ENCODE measurements at places on chromosomes 16 and 17.

- DNase-seq: no peak
Observed at GRCh38 chr16:65675161-65675560, 553.3 kb upstream of the CDH11 start.

DNA sequence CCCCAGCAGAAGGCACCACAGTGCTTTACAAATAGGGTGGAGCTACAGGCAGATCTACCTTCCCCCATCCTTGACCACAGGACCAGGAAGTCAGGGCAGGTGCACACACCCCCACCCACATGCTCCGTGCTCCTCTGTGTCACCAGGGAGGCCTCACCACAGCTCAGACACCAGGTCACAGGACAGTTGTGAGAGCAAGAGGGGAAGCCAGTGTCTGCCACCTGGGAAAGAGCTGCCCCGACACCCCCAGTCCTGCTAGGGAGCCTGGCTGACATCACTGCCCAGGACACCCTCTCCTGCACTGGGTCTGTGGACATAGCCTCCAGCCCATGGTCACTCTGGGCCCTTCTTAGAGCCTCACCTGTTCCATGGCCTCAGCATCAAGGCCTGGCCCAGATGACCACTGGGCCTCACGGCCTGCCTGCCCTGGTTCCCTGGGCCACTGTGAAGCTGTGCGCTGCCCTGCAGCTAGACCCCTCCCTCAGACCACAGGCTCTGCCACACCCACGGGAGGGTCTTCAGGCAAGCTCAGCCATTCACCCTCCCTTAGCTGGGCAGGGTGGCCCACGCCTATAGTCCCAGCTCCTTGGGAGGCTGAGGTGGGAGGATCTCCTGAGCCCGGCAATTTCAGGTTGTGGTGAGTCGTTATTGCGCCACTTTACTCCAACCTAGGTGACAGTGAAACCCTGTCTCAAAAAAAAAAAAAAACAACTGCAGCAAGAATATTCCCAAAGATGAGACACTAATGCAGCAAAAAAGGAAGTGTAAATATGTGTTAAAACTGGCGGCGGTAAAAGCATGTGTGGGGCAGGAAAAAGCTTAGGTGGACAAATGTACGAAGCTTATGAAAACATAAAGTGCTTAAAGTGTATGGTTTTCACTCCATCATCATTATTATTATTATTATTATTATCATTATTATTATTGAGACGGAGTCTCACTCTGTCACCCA is 14.2 kb downstream of the POLR3K start:
- DNase-seq: no peak

GRCh38 chr16:11689031-11689840 is 21.0 kb downstream of the SNN start:
- DNase-seq: no peak

- peak; percentile 81 for DNase-seq
Observed at GRCh38 chr17:64133546-64134215, 3.7 kb upstream of the ERN1 start.

DNA sequence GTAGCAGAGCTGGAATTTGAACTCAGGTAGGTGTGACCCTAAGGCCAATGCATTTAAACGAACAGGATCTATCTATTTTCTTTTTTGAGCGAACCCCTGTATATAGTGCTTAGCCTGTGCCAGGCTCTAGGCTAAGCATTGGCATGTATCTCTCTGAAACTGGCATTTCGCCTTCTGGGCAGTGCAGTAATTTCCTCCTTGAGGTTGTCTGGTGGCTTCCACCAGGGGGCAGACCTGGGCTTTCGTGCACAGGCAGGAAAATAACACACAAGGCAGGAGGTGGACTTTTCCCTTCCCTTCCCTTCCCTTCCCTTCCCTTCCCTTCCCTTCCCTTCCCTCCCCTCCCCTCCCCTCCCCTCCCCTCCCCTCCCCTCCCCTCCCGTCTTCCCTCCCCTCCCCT is 34.4 kb upstream of the PRKCB start:
- DNase-seq: peak; percentile 69

- DNase-seq: no peak
Observed at GRCh38 chr16:58433569-58433951, 41.3 kb downstream of the GINS3 start.

- DNase-seq: no peak
Observed at GRCh38 chr17:63929860-63930766, 2.0 kb downstream of the CD79B start.

DNA sequence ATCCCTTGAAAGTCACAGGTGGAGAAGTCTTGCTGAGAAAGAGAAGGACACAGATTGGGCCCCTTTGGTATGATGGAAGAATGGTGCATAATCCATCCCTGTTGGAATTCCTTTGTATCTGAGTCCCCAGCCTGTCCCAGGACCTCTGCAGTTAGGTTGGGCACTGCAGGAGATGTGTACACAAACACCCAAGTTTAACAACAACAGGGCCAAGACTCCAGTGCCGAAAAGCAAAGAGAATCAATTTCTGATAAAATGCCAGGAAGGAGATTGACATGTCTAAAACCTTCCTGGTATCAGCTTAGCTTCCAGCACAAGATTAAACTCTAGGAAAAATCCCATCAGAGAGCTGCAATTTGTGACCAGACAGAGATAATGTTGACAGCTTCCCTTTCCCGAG is 32.9 kb downstream of the KATNIP start:
- no peak for DNase-seq

DNA sequence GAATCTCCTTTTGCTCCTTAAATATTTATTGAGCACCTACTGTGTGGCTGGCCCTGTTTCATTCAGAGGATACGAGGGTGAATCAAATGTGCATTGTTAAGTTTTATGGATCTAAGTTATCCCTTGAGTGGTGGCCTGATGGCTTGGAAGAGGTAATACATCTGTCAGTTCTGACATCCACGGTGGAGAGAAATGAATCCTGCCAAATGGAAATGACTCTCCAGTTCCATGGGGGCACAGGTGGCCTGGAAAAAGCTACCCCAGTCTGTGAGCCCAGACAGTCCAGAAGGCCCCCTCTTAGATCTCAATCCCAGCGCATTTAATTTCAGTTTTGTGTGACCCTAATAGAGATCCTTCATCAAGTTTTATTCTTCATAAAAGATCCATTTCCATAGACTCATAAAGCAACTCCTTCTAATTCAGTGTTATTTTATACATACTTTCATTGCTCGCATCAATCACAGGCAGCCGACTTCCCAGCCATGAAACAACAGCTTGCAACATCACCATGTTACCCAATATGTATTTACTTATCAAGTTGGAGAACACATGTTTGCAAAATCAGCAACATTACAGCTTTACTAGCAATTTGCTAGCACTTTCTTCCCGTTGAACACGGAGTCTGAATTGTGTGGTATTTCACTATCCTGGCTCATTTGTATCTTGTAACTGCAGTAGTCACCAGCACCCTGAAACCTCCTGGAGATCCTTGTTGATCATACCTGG is 334.8 kb upstream of the HSBP1 start:
- no peak for DNase-seq

DNA sequence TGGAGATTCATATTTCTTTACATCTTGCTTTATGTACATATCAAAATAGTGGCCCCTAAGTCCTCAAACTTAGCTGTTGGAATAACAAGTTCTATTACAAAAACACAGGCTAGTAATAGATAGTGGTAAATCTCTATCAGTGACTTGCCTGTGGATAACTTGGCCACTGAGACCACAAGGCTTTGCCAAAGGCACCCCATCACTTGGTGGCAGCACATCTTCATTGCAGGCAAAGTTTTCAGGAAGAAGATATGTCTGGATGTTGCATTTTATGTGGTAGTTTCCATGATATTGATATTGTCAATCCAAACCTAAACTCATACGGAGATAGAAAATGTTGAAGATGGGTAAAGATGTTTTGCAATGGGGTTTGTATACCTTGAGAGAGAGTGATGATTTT is 58.5 kb downstream of the KNOP1 start:
- no peak for DNase-seq

GRCh38 chr16:35221482-35222185 is 1762.2 kb downstream of the TP53TG3F start:
- DNase-seq: no peak

- DNase-seq: no peak
Observed at GRCh38 chr16:13130586-13130985, 229.2 kb downstream of the SHISA9 start.
